ENCODE measurements at places on chromosomes 2 and 18.
A peak's percentile ranks its signal among the peaks of the same experiment; 100 is the strongest.

GRCh38 chr2:40434731-40435271 is 17.1 kb downstream of the SLC8A1 start:
- no peak for DNase-seq

DNA sequence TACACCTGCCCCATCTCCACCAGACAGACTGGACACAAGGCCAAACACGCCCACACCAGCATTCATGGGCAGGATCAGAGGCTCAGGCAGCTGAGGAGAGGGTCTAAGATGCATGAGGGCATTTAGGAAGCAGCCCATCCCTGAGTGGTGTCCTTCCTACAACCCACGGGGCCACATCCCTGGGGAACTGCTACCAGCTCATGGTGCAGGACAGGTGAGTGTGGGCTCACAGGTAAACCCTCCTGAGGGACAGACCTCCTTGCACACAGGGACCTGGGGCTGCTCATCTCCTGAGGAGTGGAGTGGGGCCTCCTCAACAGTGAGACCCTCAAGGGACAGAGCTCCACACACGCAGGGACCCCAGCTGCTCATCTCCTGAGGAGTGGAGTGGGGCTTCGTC is 14.6 kb downstream of the PARD6G start:
- no peak for DNase-seq

- no peak for DNase-seq
Observed at GRCh38 chr2:146721486-146721885, 1123.3 kb upstream of the ACVR2A start.

GRCh38 chr2:85853499-85854165 is 35.2 kb downstream of the ST3GAL5 start:
- DNase-seq: no peak

DNA sequence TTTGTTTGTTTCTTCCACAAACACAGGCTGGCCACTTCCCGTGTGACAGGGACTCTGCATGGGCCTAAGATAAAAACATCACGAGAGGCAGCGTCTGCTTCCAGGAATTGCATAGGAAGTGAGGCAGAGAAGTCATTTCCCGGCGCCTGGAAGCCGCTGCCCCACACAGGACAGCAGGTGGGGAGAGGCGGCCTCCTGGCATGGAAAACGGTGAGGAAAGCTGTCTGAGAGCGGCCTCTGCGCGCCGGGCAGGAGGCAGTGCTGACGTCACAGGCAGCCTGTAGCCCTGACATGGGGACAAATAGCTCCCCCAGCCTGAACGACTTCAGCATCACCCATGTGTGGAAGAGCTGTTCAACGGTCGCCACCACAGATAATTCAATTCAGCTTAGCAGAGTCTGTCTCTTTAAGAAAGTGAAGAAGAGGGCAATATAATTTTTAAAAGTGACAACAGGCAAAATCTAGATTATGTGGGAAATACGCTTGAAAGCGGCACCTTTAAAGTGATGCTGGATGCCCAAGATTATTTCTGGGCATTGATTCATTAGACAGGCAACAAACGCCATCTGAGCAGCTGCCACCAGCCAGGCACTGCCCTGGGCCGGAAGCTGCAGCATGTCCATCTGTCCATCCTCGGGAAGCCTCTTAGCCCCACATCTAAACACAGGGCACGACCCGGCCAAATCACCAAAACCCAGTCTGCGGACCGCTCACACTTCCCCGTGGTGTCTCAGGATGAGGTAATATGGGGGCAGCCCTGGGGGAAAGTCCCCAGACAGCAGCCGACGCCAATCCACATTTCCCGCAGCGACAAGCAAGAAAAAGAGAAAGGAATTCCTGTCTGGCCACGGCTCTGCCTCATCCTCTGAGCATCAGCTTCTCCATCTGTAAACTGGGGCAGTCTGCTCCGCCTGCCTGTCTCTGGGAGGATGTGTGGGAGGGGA is 138.9 kb downstream of the PXDN start:
- DNase-seq: no peak

DNA sequence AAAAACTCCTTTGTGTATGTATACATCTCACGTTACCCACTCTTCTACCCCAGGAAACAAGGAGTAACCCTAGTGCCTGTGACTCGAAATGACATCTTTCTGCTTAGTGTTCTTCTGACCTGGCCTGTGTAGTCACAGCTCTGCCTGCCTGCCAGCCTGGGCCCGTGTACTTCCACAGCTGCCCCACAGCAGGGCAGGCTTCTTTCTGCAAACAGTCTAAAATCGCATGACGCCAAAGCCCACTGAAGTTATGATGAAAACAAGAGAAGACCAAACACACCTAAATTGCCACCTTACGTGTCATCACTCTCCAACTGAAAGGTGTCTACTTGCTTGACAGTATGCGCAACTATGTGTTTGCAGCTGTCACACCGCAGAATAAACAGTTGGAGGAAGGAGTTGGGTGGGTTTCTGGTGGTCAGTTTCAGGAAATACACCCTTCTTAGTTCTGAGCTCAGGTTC is 1.5 kb downstream of the GAREM1 start:
- no peak for DNase-seq

DNA sequence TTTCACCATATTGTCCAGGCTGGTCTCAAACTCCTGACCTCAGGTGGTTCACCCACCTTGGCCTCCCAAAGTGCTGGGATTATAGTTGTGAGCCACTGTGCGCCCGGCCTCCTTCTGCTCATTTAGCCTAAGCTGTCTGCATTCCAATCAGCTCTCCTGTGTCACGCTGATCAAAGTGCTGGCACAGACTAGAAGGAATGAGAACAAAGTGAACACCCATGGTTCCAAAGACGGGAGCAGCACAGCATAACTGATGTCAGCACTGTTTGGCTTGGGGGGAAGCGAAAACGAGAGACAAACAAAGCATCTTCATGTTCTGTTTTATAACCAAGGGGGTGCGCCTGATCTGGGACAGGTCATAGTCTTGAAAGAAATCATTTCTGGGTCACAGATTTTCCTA is 43.3 kb downstream of the DIPK1C start:
- no peak for DNase-seq

GRCh38 chr2:52810460-52810859 is 957.1 kb upstream of the CHAC2 start:
- no peak for DNase-seq

GRCh38 chr2:218291318-218292047 is 820 bp downstream of the TMBIM1 start:
- DNase-seq: peak; percentile 61

GRCh38 chr2:197675246-197675645 is at the start of gene RFTN2:
Gene RFTN2, minus strand, starts transcription at chr2:197675587. Its CDS starts 129 bp downstream, at chr2:197675458.
- DNase-seq: no peak

DNA sequence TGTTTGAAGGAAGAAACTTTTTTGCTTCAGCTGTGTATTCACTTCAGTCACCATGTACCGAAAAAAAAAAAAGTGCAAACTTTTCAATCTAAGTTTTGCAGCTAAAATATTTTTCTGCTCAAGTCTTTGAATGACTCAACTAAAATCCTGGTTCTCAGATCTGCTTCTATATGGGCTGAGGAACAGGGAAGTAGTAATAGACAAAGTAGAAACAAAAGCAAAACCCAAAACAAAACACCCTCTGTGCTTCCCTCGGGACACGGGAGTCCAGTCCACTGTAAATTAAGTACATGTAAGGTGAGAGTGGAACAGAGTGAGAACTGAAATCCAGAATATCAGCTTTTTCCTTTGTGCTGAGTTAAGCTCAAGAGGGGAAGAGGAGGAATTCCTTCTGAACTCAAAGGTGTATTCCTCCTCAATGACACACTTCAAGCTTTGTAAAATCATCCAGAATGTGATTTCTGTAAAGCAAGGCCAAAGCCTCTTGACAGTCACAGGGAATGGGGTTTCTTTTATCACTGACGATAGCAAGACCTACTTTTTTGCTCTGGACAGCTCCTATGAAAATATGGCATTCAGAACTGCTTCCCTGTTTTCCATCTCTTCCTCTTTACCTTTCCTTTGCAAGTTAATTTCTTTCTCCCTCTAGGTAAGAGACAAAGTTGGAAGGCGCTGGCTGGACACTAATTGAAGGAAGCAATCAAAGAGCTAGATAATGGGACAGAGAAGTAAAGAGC is 433.5 kb upstream of the MMADHC start:
- DNase-seq: no peak

DNA sequence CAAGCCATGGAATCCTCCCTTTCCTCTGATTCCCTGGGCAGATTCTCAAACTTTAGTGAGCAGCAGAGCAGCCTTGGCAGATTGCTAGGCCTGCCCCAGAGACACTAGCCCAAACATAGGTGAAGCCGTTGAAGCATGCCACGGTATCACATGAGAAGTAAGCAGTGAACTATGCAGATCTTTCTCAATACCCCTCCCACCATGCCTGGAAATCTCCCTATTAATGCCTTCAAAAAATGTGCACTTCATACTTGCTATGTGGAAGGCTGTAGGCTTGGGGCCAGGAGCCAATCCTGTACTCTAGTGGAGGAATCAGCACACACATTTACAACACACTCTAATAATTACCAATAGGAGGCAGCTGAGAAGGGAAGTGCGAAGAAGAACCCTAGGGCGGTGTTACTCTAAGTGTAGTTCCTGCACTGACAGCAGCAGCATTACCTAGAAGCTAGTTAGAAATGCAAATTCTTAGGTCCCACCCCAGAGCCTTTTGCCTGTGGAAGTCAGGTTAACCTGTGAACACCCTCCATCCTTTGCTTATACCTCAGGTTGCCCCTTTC is 305.1 kb upstream of the SPRED2 start:
- DNase-seq: no peak

DNA sequence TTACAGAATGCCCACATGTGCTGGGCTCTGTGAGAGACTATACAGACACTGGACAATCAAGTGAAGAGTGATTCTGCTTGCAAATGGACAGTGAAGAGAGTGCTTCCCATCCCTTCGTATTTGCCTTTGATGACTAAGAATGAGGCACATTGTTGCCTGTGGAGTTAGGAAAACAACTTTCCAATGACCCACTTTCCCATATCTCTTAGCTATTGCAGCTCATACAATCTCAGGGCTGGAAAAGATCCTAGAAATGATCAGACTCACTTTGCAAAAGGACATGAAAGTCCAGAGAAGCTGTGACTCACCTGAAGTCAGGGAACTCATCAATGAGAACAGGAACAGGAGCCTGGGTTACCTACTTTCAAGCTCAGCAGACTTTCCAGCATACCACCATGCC is 440.5 kb upstream of the TCF4 start:
- no peak for DNase-seq

DNA sequence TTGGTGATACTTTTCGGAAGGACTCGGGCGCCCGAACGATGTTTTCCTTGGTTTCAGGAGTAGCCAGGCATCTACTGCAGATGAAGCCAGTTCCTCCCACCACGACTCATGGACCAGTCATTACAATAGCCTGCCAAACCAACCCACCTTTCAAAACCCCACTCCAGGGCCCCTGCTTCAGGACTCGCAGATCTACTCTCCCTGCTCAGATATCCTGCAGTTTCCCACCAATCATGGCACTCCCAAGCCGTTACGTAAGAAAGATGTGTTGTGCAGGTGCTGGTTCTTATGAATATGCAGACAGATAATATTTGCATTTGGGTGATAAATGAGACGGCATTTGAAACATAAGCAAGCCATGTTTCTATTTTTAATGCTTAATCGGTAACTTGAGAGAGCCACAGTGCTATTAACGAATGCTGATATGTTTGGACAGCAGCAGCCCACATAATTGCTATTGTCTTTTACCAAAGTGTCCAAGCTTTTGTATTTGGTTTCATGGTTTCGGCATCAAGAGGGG is 3.5 kb upstream of the CYS1 start:
- no peak for DNase-seq

DNA sequence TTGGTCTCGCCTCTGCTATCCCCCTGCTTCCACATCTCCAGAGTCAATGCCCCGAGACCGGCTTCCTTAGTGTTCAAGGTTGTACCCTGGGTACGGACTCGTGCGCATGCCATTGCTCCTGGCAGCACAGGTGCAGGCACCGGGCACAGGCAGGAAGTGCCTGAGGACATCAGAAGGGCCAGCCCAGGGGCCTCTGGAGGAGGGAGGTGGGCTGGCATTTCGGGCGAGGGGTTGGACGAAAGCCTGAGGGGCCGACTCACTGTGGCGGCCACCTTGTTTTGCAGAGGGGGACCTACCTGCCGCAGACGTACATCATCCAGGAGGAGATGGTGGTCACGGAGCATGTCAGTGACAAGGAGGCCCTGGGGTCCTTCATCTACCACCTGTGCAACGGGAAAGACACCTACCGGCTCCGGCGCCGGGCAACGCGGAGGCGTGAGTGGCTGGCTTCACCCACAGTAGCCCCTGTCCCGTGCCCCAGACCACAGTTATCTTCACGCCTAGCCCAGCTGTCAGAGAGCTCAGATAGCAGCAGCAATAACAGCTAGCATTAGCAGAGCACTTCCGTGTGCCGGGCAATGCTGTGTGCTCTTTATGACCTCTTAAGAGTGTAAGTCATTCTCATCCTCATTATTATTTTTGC is 12.5 kb downstream of the ITM2C start:
- DNase-seq: no peak

- no peak for DNase-seq
Observed at GRCh38 chr2:145038041-145038525, 518.2 kb upstream of the ZEB2 start.

GRCh38 chr2:4653991-4654390 is 950.6 kb downstream of the DCDC2C start:
- DNase-seq: no peak

DNA sequence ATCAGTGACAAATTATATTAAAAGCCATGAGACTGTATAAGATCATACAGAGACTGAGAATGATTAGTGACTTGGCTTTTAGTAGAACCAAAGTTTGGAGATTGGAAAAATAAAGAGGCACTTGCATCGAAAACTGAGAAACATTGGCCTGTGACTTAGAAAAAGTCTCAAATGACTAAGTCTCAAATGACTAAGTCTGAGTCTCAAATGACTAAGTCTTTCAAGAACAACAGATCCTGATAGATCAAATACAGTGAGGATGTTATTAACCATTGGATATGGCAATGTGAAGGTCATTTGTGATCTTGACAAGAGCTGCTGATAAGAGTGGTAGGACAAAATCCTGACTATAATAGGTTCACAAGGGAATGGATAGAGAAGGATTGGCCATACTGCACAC is 135.5 kb upstream of the FANCL start:
- no peak for DNase-seq

DNA sequence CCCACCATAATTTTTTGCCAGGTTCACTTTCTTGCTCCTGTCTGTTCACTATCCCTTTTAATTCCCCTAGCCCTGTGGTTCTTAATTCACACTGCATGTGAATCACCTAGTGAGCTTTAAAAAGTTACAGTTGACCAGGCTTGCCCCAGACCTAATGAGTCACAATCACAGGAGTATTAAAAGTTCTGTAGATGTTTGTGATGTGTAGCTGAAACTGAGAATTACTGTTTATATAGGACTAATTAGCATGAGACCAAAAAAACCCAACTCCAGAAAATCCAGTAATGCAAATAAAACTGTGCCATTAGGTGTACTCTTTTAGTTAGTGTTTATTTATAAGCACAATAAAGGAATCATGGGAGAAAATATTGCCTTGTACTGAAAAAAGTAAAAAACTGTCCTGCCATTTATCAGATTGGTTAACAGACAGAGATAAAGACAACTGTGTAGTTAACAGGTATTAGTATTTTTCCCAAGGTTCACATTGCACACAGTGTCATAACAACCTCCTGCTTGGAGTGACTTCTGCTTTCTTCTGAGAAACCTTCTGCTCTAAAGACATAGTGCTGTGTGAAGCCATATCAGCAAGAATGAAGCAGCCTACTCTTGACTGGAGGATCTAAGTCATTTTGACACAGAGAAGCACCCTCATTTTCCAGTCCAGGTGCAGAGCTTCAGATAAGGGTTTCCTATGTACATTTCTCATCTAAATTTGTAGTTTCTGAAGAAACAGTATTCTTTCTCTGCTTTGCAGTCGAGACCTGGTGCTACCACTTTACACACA is 39.0 kb downstream of the VAPA start:
- DNase-seq: peak; percentile 75

- no peak for DNase-seq
Observed at GRCh38 chr2:239939736-239940483, 85.2 kb downstream of the NDUFA10 start.

- DNase-seq: no peak
Observed at GRCh38 chr18:70382017-70382416, 93.2 kb downstream of the SOCS6 start.

Data from erythroblast (primary cell).